Caudate nucleus (tissue), 63 donors: ENCODE measurements at places on chromosomes 7 and 10.

- no peak for DNase-seq
Observed at GRCh38 chr7:128352153-128352537, 8.4 kb upstream of the RBM28 start.

- no peak for DNase-seq
Observed at GRCh38 chr10:71089162-71089561, 123.2 kb upstream of the UNC5B start.

DNA sequence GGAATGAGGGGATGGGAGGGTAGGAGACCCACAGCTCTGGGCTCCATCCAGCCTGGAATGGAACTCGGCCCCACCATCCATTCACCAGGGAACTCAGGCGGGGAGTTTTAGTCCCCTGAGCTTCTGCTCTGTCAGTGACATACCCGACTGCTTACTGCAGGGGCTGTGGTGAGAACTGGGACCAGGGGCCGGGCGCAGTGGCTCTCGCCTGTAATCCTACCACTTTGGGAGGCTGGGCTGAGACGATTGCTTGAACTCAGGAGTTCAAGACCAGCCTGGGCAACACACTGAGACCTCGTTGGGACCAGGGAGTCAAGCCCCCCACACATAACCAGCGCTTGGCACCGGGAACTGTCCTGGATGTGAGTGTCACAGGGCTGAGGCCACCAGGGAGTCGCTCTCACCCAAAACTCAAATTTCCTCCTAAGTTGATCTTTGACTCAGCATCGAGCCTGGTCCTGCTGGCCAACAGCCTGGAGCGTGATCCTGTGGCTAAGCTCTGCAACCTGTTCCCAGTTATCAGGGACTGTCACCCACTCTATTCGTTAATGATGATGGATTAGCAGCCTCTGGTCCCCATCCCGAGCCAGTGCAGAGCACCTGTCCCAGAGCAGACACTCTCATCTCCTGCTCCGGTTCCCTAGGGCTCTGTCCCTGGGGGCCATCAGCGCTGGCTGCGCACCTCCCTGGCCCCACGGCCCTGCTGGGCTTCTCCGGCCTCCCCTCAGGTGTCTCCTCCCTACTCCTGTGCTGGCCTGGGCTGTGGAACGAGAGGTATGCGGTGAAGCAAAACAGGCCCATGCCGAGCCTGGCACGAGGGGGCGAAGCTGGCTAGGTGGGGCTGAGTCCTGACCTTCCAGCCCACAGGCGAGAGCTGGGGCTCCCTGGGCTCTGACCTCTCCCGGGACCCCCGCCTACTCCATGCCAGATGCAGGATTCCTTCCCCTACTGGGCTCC, 902 bp upstream of the CLDN15 start:
- DNase-seq: no peak

DNA sequence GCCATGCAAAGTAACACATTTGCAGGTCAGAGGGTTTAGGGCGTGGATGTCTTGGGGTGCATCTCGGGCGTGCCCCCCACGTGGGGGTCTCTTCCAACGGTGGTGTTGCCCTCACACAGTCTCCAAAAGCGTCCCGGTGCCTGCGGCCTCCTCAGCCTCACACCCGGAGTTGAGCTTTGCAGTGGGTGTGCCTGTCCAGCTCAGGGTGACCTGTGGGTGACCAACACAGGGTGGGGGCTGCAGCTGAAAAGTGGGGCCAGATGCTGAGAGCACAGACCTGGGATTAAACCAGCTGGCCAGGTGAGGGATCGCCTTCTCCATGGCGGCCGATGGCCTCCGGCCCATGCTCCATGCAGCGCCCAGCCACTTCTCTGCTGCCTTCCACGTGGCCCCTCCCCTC, 63.1 kb downstream of the PWWP2B start:
- DNase-seq: no peak

- DNase-seq: no peak
Observed at GRCh38 chr7:95303013-95303905, 21.1 kb downstream of the PON1 start.
